ENCODE measurements at places on chromosomes 2 and 18. TPM values are rescaled to one million over a fixed set of nuclear protein-coding genes. Genes with fewer than 3 reads are reported as not detected.

DNA sequence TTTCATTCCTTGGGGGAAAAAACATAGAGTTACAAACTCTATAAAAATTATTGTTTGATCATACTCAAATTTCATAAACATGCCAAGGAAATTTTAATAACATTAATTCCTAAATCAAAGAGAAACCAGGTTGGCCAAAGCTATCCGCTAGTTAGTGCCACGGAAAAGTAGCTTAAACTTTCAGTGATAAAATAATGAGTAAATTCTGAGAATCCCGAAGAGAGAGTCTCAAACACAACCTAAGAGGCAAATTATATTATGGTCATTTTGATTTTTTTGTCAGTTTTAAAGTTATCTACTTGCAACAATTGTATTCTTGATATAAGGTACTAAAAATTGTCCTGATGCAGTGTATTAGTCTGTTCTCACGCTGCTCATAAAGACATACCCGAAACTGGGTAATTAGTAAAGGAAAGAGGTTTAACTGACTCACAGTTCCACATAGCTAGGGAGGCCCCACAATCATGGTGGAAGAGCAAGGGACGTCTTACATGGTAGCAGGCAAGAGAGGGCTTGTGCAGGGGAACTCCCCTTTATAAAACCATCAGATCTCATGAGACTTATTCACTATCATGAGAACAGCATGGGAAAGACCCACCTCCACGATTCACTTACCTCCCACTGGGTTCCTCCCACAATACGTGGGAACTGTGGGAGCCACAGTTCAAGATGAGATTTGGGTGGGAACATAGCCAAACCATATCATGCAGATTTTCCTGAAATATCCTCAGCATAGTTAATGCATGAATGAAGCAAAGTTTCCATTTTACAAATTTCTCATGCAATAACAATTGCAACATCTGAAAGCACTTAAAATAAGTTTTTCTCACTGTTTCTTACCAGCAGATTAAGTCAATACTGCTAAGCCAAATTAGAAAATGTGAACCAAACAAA lies 205.9 kb upstream of the STK17B start:
- DNase-seq = no peak

G6PC2 gene
- polyA plus RNA-seq = 0.17 TPM

- DNase-seq = no peak
Observed at GRCh38 chr2:45184606-45185005, 175.4 kb upstream of the SIX2 start.

MAP2 gene
- 24.3 TPM for polyA plus RNA-seq

GRCh38 chr2:190587106-190587505 lies 52.6 kb upstream of the NEMP2 start:
- no peak for DNase-seq
